Activated naive CD8-positive, alpha-beta T cell treated with anti-CD3 and anti-CD28 coated beads, Interleukin-2, amount 10 ng/mL, durations not matched to agents 7 days and 5 days (primary cell): ENCODE measurements at places on chromosomes 7 and 10. TPM values are rescaled to one million over a fixed set of nuclear protein-coding genes. Genes with fewer than 3 reads are reported as not detected.
A peak's percentile ranks its signal among the peaks of the same experiment; 100 is the strongest.

PRF1 gene
- 165 TPM for total RNA-seq

DMTF1 gene
- total RNA-seq = 131 TPM

PKD1L1 gene
- 0.17 TPM for total RNA-seq

TMEM130 gene
- not detected for total RNA-seq

CCDC136 gene
- 13.8 TPM for total RNA-seq

ACTL6B gene
- not detected for total RNA-seq

TNKS2 gene
- 40.7 TPM for total RNA-seq

HTR5A gene
- not detected for total RNA-seq

AEBP1 gene
- total RNA-seq = 21.5 TPM

- no peaks in the 10 kb centered on the region for H3K27me3 ChIP-seq
- H3K36me3 ChIP-seq = peaks cover 7% of the 10 kb centered on the region
- peak overlapping the region; percentile 81 for H3K4me3 ChIP-seq
- DNase-seq = no peak
- peak overlapping the region; percentile 95 for H3K27ac ChIP-seq
Observed at GRCh38 chr7:3094701-3095445, 51.2 kb upstream of the CARD11 start.

DNA sequence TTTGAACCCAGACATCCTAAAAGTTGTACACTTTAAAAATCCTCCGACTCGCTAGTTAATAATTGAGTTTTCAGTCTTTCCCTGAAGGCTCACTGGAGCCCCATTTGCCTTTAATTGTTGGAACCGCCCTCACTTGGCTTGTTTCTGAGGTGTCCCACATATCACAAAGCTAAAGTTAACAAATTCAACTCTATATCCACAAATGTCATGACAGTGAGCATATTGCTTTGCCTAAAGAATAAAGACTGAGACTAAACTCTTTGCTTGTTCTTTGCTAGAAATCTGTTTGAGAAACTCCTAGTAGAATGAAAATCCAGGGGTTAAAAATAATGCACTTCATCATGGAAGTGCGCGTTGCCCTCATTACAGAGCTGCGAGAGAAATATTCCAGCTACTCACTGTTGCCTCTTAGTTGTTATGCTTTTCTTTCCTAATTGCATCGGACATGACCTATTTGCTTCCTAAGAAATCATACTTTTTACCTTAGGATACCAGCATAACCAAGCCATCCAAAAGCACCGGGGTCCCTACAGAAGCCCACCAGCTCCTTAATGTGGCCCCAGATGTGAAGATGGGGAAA is 752 bp downstream of the THSD7A start:
- DNase-seq = no peak
- H3K36me3 ChIP-seq = no peaks in the 10 kb centered on the region
- peaks cover 39% of the 10 kb centered on the region for H3K27me3 ChIP-seq
- peak overlapping the region; percentile 43 for H3K4me3 ChIP-seq

GRCh38 chr7:18861514-18862118 is 255.8 kb downstream of the TWIST1 start:
- H3K4me1 ChIP-seq = peaks cover 4% of the 10 kb centered on the region
- DNase-seq = no peak
- no peaks in the 10 kb centered on the region for H3K36me3 ChIP-seq
- no peak overlapping the region for H3K27ac ChIP-seq
- no peaks in the 10 kb centered on the region for H3K27me3 ChIP-seq

DNA sequence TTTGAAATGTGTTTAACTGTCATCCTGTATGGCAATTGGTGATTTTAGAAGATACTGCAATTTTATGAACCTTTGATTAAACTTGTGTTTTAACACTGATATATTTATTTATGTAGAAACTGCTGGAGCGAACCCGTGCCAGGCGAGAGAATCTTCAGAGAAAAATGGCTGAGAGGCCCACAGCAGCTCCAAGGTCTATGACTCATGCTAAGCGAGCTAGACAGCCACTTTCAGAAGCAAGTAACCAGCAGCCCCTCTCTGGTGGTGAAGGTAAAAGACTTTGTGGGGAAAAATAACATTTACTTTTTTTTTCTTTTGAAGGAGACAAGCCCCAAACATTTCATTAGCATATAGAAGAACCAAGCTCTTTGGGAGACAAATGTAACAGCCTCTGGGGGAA is 6.5 kb downstream of the ANLN start:
- no peak for DNase-seq
- H3K4me3 ChIP-seq = no peak overlapping the region
- H3K27me3 ChIP-seq = no peaks in the 10 kb centered on the region
- H3K36me3 ChIP-seq = peaks cover 70% of the 10 kb centered on the region
- peaks cover 22% of the 10 kb centered on the region for H3K4me1 ChIP-seq

DNA sequence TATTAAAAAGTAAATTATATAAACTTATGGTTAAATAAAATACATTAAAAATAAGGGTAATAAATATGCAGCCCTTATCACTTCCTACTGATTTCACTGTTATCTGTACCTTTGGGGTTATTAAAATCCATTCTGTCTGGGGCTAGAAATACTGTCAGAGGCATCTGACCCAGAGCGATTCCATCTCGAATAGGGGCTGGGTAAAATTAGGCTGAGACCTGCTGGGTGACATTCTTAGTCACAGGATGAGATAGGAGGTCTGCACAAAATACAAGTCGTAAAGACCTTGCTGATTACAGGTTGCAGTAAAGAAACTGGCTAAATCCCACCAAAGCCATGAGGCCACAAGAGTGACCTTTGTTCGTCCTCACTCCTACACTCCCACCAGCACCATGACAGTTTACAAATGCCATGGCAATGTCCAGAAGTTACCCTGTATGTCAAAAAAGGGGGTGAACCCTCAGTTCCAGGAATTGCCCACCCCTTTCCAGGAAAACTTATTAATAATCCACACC is 77.6 kb downstream of the COBL start:
- H3K4me3 ChIP-seq = no peak overlapping the region
- H3K36me3 ChIP-seq = no peaks in the 10 kb centered on the region
- H3K4me1 ChIP-seq = no peaks in the 10 kb centered on the region
- no peak overlapping the region for H3K27ac ChIP-seq
- DNase-seq = no peak
- no peaks in the 10 kb centered on the region for H3K27me3 ChIP-seq

- H3K4me1 ChIP-seq = no peaks in the 10 kb centered on the region
- H3K36me3 ChIP-seq = no peaks in the 10 kb centered on the region
- no peak overlapping the region for H3K4me3 ChIP-seq
- peaks cover 7% of the 10 kb centered on the region for H3K27me3 ChIP-seq
- DNase-seq = no peak
Observed at GRCh38 chr7:85038466-85038865, 148.4 kb downstream of the SEMA3D start.

- H3K27ac ChIP-seq = no peak overlapping the region
- H3K4me3 ChIP-seq = no peak overlapping the region
- H3K4me1 ChIP-seq = no peaks in the 10 kb centered on the region
- H3K27me3 ChIP-seq = no peaks in the 10 kb centered on the region
- no peak for DNase-seq
Observed at GRCh38 chr10:87552248-87552929, 47.7 kb downstream of the MINPP1 start.

DNA sequence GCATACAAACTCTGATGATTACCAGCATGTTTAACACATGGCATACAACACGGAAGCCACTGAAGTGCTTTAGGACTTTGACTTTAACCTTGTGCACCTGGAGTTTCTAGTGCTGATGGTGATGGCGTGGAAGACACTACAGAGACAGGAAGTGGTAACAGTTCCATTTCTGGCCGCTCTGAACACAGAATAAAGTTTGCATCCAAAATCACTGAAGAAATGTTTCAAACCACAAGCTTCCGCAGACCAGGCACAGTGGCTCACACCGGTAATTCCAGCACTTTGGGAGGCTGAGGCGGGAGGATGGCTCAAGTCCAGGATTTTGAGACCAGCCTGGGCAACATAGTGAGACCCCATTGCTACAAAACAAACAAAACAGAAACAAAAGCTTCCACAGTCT is 40.3 kb upstream of the TNPO3 start:
- peak overlapping the region; percentile 62 for H3K27ac ChIP-seq
- H3K36me3 ChIP-seq = no peaks in the 10 kb centered on the region
- peak overlapping the region; percentile 59 for H3K4me3 ChIP-seq
- DNase-seq = peak; percentile 34
- peaks cover 19% of the 10 kb centered on the region for H3K4me1 ChIP-seq
- H3K27me3 ChIP-seq = peaks cover 4% of the 10 kb centered on the region

DNA sequence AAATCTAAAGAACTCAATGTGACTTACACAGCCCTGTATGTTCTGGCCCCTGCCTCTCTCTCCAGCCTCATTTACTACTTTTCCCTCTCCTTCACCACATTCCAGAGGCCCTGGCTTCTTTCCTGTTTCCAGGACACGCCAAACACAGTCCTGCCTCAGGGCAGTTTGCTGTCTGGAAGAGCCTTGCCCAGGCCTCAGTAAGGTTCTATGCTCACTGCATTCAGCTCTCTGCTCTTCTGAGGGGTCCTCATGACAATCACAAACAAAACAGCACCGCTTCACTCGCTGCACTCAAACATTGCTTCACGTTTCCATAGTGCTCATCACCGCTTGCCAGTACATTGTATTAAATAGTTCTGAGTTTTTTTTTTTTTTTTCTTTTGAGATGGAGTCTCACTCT is 35.1 kb upstream of the GARS1 start:
- peaks cover 10% of the 10 kb centered on the region for H3K36me3 ChIP-seq
- H3K4me3 ChIP-seq = no peak overlapping the region
- no peak for DNase-seq
- no peak overlapping the region for H3K27ac ChIP-seq

DNA sequence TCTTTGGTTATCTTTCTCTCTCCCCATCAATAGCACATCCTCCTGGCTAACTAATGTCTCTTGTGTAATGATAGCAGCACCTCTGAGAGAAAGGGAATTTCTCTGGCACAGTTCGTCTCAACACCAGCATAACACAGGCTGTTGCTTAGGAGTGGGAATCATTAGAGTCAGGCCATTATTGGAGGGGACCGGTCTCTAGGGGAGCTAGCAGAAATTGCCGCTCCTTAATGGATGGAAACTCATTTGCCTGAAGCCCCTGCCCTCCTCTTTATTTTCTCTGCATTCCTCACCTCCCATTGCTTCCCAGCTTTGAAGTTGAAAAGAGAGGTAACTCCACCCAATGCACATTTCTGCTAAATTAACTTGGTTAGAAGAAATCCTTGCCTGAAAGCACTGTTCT is 11.9 kb downstream of the LRRC4 start:
- H3K36me3 ChIP-seq = peaks cover 4% of the 10 kb centered on the region
- no peaks in the 10 kb centered on the region for H3K27me3 ChIP-seq
- H3K4me1 ChIP-seq = peaks cover 7% of the 10 kb centered on the region
- no peak for DNase-seq

DNA sequence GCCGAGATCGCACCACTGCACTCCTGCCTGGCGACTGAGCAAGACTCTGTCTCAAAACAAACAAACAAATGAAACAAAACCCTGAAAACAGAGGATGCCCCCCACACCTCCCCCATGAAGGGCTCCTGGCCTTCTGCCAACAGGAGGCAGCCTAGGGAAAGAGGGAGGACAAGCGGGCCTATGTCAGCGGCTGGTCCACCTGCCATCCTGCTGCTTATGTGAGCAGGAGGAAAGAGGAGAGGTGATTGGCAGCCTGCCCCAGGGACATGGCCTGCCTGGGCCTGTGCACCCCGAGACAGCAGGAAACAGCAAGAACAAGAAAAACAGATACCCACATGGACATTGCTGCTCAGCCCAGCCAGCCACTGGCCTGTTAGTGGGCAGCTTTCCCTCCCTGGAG is 9.1 kb upstream of the ZNF316 start:
- no peaks in the 10 kb centered on the region for H3K27me3 ChIP-seq
- H3K36me3 ChIP-seq = no peaks in the 10 kb centered on the region
- H3K27ac ChIP-seq = no peak overlapping the region
- H3K4me1 ChIP-seq = peaks cover 14% of the 10 kb centered on the region

- no peak overlapping the region for H3K4me3 ChIP-seq
- H3K4me1 ChIP-seq = no peaks in the 10 kb centered on the region
- H3K27me3 ChIP-seq = peaks cover 3% of the 10 kb centered on the region
- no peak overlapping the region for H3K27ac ChIP-seq
- DNase-seq = peak; percentile 6
Observed at GRCh38 chr7:159121068-159121467, 23.6 kb downstream of the VIPR2 start.

- H3K4me3 ChIP-seq = no peak overlapping the region
- no peak for DNase-seq
- H3K4me1 ChIP-seq = no peaks in the 10 kb centered on the region
- no peaks in the 10 kb centered on the region for H3K27me3 ChIP-seq
- H3K36me3 ChIP-seq = no peaks in the 10 kb centered on the region
Observed at GRCh38 chr10:25157650-25158049, 17.2 kb upstream of the GPR158 start.

GRCh38 chr7:2595258-2595860 is 36.4 kb upstream of the TTYH3 start:
- no peak overlapping the region for H3K4me3 ChIP-seq
- H3K4me1 ChIP-seq = no peaks in the 10 kb centered on the region
- no peaks in the 10 kb centered on the region for H3K27me3 ChIP-seq
- DNase-seq = no peak
- H3K27ac ChIP-seq = no peak overlapping the region

- H3K27me3 ChIP-seq = no peaks in the 10 kb centered on the region
- H3K36me3 ChIP-seq = no peaks in the 10 kb centered on the region
- no peak overlapping the region for H3K27ac ChIP-seq
- no peak overlapping the region for H3K4me3 ChIP-seq
- no peaks in the 10 kb centered on the region for H3K4me1 ChIP-seq
Observed at GRCh38 chr7:90857603-90858002, 261.5 kb downstream of the CDK14 start.

DNA sequence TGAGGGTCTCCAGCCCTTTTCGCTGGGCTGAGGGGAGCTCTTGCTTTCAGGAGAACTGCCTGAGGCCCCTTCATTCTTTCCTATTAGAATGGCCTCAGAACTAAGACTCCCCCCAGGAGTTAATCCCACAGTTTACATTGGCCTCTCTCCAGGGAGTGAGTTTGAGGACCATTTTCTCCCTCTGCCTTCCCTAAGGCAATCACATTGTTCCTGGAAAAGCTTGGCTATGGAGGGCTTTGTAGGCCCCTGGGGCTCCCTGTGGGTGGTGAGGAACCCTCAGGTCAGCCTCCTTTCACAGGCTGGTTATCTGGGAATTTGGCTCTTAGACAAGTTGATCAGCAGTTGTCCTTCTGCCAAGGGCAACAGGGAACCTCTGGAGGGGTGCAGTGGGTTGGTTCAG is 343.7 kb downstream of the RPS24 start:
- DNase-seq = no peak
- no peaks in the 10 kb centered on the region for H3K4me1 ChIP-seq
- no peaks in the 10 kb centered on the region for H3K36me3 ChIP-seq
- no peak overlapping the region for H3K4me3 ChIP-seq
